ENCODE measurements at places on chromosomes 6 and 20. TPM values are rescaled to one million over a fixed set of nuclear protein-coding genes. Genes with fewer than 3 reads are reported as not detected.
A peak's percentile ranks its signal among the peaks of the same experiment; 100 is the strongest.

DNA sequence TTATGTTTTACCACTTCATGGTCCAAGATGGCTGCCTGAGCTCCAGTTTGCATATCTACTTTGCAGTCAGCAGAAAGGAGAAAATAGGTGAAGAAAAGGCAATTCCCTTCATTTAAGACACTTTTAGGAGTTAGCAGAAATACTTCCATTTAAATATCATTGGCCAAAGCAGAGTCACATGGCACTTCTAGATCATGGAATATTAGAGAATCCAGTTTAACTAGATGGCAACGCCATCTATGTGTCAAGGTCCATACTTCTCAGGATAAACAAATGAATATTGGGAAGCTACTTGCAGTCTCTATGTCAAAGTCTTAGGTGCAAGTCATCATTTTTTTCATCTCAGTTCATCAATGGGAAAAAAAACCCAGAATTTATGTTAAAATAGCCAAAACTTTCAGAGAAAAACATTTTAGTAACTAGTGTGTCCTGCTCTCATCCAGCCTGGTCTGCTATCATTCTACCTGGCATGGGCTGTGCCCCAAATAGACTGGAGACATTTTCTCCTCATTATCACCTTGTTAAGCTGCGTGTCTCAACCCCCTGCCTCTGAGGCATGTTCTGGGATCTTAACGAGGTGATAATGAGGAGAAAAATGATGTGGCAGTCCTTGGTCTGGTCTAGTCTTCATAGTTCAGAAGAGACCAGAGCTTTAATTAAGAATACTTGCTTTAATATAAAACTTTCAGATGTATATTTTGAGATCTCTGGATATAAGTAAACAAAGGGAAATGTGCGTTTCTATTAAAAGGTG is 227.3 kb downstream of the TBX18 start:
- ATAC-seq: no peak

- peak; percentile 53 for ATAC-seq
Observed at GRCh38 chr6:85449388-85449817, 480 bp upstream of the NT5E start.

DNA sequence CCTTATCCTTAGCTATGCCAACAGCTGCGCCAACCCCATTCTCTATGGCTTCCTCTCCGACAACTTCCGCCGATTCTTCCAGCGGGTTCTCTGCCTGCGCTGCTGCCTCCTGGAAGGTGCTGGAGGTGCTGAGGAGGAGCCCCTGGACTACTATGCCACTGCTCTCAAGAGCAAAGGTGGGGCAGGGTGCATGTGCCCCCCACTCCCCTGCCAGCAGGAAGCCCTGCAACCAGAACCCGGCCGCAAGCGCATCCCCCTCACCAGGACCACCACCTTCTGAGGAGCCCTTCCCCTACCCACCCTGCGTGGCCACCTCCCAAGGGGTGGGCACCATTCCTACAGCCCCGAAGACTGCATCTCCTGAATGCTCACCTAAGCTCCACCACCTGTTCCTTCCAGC is 1.3 kb downstream of the SSTR4 start:
- ATAC-seq: no peak

DNA sequence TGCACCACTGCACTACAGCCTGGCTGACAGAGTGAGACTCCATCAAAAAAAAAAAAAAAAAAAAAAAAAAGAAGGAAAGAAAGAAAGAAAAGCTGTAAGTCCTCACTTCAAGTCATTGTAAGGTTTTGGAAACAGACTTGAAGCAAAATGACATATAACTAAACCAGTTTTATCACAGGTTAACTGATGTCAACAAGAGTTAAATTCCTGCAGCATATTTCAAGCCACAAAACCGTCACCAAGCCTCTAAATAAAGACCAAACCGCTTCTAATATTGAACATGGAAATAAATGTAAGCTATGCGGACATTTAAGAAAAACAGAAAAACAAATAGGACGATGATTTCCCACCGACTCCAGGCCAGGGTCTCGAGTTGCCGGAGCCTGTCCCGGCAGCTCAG is 88.9 kb upstream of the RPS6KA2 start:
- no peak for ATAC-seq

- peak; percentile 27 for ATAC-seq
Observed at GRCh38 chr6:82246802-82247504, 591 bp downstream of the IBTK start.

GRCh38 chr6:146697921-146698320 is 99.1 kb downstream of the ADGB start:
- ATAC-seq: no peak

DNA sequence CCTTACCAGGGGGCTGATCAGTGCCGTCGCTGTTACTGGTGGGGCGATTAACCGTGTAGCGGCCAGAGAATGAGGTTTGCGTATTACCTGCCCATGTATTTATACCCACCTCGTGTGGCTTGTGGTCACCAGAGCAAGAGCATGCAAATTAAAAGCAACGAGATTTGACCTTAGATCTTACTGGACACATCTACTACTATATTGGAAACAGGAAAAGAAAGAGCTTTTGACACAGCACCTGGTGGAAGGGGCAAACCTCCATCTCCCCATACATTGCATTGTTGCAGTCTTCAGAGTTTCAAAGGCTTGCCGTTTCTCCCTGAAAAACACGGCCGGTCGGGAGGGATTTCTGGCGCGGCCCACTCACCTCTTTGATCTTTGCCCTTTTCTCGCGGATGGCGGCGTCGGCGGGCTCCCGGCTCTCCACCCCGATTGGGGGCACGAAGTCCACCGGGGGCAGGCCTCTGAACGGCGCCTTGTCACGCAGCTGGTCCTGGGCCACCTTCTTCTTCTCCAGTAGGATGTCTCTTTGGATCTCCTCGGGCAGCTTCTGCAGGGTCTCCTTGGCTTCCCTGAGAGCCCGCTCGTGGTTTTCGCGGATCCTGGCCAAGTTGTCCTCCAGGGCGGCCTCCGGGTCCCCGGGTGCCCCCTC is 1.3 kb downstream of the MAN1A1 start:
- no peak for ATAC-seq

DNA sequence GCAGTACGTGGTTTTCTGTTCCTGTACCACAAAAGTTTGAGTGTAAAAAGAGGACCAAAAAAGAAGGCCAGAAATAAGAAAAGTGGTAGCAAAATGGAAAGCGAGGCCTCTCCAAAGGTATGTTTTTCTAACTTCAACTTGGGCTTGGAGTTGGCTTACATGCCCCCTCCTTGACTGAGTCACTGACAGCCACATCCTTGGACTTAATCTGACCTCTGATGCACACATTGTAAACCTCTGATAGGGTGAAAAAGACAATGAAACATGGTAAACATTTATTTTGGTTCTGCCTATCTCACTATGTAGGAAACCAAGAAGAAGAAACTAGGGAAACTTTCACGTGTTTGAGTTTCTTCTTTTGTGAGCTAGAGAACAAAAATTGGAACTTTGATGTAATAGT is 503.2 kb upstream of the ID4 start:
- no peak for ATAC-seq

DNA sequence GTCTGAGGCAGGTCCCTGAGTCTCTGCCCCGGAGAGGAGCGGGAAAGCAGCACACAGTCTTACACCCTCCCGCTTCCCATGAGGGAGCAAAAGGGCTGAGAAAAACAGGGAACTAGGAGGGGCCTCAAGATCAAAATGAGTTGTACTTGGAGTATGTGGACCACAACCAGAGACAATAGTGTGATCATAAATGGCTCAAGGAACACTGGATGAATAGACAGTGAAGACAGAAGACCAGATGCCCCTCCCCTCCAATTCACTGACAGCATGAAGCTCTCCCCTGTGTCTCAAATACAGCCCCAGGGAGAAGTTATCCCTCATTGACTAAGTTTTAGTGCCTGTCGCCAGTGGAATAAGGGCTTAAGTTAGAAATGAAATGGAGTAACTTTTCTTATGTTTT is 191.0 kb downstream of the TFAP2A start:
- ATAC-seq: no peak

- ATAC-seq: no peak
Observed at GRCh38 chr6:157200611-157201010, 122.7 kb downstream of the TMEM242 start.

GRCh38 chr6:13372688-13373487 is 44.6 kb upstream of the TBC1D7 start:
- no peak for ATAC-seq

DNA sequence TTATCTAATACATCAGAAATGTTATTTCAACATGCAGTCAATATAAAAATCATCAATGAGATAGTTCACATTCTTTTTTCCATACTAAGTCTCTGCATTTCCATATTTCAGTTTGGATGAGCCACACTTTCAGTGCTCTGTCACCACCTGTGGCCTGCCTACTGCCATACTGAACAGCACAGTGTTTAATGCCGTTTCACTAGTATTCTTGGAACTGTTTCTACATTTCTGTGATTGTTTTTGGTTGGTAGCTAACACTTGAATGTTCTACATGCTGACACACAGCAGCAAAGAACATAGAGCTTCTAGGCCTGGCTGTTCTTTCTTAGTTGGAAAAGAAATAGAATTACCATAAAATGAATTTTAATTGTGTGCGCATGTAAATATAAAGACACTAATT is 61.4 kb upstream of the KIF25 start:
- no peak for ATAC-seq

DNA sequence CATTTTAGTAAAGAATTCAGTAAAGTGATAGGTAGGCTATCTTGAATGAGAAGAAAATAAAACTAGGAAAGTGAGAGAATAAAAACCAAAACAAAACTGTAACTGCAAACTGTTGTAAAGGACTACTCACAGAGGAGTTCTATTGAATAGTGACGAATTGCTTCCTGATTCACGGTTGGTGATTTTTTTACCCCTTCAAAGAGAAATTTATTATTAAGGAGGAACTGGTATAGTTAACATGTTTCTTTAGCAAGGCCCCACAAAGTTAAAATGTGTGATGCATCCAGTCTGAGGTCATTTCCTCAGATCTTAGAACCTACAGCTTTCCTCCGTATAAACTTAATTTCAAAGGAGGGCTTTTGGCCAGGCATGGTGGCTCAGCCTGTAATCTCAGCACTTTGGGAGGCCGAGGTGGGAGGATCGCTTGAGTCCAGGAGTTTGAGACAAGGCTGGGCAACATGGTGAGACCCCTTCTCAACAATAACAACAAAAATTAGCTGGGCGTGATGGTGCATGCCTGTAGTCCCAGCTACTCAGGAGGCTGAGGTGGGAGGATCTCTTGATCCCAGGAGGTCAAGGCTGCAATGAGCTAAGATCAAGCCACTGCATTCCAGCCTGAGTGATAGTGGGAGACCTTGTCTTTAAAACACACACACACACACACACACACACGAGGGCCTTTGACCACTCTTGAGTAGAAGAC is 8.3 kb downstream of the PRDM1 start:
- no peak for ATAC-seq

DNA sequence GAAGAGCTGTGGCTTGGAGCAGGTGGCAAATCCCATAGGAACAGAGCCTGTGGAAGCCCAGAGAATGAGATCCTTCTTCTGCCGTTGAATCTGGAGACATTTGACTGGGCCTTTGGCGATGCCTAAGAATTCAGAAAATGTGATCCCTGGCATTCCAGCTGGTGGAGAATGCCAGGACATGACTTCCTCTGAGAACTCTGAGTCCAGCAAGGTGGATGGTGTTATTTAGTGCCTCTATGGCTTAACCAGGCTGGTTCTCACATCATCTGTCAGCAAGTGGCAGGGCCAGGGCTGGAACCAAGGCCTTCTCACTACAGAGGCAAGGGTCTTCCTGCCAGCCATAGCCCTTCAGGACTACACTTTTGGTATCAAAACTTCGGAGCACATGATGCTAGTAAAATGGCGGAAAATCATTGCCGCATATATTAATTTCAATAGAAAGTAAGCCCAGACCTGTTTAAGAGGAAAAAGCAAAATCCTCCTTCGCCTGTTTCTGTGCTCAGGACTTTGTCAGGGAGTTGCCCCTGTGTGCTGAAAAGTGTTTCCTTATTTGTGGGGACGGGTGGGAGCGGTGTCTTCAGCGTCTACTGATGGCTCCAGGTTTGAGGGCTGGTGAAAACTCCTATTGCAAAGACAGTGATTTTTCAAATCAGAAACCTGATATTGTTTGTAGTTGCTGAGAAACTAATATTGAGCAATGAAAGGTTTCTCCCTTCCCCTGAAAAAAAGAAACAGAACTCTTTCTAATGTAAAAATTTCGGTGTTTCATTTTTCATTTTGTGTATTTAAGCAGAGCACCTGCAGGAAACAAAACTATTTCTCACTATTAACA is 23.9 kb downstream of the DUSP22 start:
- no peak for ATAC-seq

DNA sequence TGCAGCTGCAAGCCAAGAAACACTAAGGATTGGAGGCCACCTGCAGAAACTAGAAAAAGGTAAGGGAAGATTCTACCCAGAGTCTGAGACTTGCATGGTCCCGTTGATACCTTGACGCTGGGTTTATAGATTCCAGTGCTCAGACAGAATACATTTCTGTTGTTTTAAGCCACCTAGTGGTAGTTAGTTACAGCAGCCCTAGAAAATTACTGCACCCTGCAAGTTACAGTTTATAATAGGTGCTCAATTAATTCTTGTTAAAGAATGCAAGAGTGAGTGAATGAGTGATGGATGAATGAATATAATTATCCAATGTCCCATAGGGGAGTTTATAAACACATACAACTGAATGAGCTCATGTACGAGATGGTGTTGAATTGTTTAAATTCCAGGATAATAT is 453.1 kb upstream of the SLC35B3 start:
- no peak for ATAC-seq

DNA sequence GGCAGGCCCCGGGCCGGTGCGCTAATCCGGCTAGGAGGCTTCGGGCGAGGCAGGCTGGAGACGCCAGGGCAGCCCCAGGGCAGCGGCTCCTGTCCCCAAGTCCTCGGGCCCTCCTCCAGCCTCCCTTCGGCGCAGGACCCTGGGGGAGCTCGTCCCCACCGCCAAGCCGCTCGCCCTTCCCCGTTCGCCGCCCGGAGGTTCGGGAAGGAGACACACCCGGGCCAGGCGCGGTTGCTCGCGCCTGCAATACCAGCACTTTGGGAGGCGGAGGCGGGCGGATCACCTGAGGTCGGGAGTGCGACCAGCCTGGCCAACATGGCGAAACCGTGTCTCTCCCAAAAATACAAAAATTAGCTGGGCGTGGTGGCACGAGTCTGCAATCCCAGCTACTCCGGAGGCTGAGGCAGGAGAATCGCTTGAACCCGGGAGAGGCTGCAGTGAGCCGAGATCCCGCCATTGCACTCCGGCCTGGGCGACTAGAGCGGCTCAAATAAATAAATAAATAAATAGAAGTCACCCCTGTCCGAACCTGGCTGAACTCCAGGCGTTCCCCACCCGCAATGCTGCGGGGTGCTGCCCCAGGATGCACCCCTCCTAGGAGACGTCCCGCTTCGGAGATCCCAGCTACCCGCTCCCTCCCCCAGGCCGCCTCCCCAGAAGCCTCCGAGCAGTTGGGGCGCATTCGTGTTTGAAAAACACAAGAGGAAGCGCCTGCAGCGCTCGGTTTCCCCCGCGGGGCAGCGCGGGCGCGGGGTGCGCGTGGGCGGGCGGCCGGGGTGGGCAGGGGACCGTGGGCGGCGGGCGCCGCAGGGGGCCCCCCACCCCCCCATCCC is 27.5 kb downstream of the SERPINB9 start:
- peak; percentile 39 for ATAC-seq

- no peak for ATAC-seq
Observed at GRCh38 chr6:39572661-39573340, 152.4 kb downstream of the KIF6 start.

Gene PHACTR3
- not detected for total RNA-seq

Gene PNLDC1
- total RNA-seq: not detected

Gene CPNE5
- total RNA-seq: 1.00 TPM

Gene FOXQ1
- total RNA-seq: 10.0 TPM

Gene FAM83B
- 71.8 TPM for total RNA-seq

Gene ZBP1
- total RNA-seq: 0.44 TPM

Gene DNMT3B
- 0.84 TPM for total RNA-seq

Gene CAGE1
- 0.28 TPM for total RNA-seq

Gene FRK
- 7.8 TPM for total RNA-seq

Gene TFAP2A
- total RNA-seq: 59.6 TPM

Gene HSPA12B
- 1.2 TPM for total RNA-seq

Gene FAM83C
- 39.1 TPM for total RNA-seq

Gene LTV1
- 14.4 TPM for total RNA-seq

Gene PFDN6
- total RNA-seq: 39.9 TPM
